ENCODE measurements at places on chromosomes 2 and 18. TPM values are rescaled to one million over a fixed set of nuclear protein-coding genes. Genes with fewer than 3 reads are reported as not detected.

NIF3L1 gene
- 18.7 TPM for total RNA-seq

CNGA3 gene
- 0.57 TPM for total RNA-seq

RAD51AP2 gene
- 0.04 TPM for total RNA-seq

CTAGE1 gene
- not detected for total RNA-seq

KLHL30 gene
- 0.38 TPM for total RNA-seq

ITGA6 gene
- 60.0 TPM for total RNA-seq

TSHZ1 gene
- total RNA-seq: 14.1 TPM

ARHGAP28 gene
- total RNA-seq: 4.2 TPM

NEU2 gene
- total RNA-seq: not detected

RTP5 gene
- 0.12 TPM for total RNA-seq

IL1RL1 gene
- 0.45 TPM for total RNA-seq

SCYGR2 gene
- not detected for total RNA-seq

DAPL1 gene
- 170 TPM for total RNA-seq

TMEM17 gene
- 2.9 TPM for total RNA-seq

Measured in esophagus squamous epithelium (tissue), 5 donors.